BJ (cell line): ENCODE measurements at places on chromosomes 5 and 9. TPM values are rescaled to one million over a fixed set of nuclear protein-coding genes. Genes with fewer than 3 reads are reported as not detected.

DNA sequence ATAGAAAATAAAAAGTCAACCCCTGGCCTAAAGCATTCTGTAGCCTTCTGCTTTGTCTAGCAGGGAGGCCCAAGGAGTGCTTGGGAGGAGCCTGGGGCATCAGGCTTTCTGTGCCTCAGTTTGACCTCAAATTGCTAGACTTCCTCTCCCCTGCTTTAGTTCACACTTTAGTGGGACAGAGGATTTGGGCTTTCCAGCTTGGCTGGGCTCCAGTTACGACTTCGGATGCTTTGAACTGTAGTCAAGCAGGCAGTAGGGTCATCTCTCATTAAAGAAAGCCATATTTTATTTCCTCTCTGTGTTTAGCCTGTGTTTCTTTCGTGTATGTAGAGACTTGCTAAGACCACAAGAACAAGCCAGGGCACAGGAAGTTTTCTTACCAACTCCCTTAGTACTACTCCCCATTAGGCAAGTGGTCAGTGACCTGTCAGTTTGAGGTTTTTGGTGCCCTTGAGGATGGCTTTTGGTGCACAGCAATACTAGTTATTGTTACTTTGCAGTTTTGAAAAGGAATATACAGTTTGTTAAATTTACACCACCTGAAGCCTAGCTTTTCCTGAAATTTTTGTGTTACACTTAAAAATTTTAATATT lies 334.7 kb downstream of the NDUFS4 start:
- DNase-seq, result no peak

GRCh38 chr5:160635046-160635445 lies 213.4 kb downstream of the PTTG1 start:
- no peak for DNase-seq

DNA sequence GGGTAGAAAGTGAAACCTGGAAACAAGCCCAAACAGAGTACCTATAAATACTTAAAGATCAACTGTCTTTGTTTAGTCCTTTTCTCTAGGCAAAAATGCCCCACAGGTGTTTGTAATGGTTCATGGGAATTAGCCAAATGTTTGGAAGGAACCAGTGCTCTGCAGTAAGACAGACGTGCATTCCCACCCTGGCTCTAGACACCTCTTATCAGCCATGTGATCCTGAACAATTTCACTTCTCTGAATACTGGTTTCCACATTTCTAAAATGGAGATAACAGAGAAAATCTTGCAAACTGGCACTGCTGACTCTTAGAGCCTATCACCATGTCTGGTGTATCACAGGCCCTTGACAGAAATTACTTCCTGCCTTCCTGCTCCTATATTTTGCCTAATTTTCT lies 30.0 kb downstream of the GLIS3 start:
- no peak for DNase-seq

- no peak for DNase-seq
Measured at GRCh38 chr5:81638471-81638870, 112.4 kb downstream of the SSBP2 start.

DNA sequence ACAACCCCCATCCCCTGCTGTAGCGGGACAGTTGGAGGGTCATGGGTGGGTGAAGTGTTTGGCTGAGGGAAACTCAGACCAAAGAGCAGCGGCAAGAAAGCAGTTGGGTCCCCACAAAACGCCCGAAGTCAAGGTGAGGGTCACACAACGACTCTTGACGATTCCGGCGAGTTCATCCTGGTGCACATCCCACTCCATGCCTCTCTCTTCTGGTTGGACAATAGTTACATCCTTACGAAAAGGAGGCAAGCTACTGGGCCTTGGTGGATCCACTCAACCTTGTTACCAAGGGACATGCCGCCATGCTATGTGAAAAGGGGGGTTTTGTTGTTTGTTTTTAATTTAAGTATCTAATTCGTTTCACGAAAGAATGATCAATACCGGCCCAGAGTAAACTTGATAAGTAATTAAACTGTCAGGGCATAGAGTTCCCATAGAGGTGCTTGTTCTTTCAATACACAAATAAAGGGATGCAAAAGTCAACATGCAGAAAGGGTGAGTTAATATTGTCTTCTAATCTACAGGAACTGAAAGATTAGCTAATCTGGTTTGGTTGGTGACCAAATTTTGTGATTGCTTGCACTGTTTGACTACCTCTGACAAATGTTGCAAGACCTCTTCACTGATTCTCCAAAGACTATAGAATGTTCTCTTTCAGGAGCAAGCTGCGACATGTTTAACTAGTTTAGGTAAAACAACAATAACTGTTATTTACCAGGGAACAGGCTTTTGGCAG lies 732 bp upstream of the SMIM15 start:
- no peak for DNase-seq

- DNase-seq, result no peak
Measured at GRCh38 chr5:1057485-1058082, 49.0 kb downstream of the NKD2 start.

- no peak for DNase-seq
Measured at GRCh38 chr5:172979778-172980177, 3.8 kb upstream of the ATP6V0E1 start.

DNA sequence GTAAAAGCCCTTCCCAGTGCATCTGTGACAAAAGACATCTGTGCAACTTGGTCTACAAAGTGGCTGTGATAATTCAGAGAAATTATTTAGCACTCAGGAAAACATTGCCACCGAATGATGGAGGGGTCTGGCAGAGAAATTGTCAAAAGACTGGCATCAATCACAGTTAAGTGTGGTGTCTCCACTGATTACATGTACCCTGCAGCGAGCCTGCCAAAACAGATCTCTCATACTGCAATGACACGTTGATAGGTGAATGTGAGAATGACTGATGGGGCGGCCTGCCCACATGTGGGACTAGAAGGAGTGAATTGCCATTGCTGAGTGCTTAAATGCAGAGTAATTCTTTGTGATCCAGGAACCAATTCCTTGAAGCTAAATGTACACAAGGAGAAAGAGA lies 136.4 kb upstream of the PCSK5 start:
- DNase-seq, result no peak

GRCh38 chr9:78298046-78298765 lies 1.3 kb downstream of the PSAT1 start:
- DNase-seq, result no peak

DNA sequence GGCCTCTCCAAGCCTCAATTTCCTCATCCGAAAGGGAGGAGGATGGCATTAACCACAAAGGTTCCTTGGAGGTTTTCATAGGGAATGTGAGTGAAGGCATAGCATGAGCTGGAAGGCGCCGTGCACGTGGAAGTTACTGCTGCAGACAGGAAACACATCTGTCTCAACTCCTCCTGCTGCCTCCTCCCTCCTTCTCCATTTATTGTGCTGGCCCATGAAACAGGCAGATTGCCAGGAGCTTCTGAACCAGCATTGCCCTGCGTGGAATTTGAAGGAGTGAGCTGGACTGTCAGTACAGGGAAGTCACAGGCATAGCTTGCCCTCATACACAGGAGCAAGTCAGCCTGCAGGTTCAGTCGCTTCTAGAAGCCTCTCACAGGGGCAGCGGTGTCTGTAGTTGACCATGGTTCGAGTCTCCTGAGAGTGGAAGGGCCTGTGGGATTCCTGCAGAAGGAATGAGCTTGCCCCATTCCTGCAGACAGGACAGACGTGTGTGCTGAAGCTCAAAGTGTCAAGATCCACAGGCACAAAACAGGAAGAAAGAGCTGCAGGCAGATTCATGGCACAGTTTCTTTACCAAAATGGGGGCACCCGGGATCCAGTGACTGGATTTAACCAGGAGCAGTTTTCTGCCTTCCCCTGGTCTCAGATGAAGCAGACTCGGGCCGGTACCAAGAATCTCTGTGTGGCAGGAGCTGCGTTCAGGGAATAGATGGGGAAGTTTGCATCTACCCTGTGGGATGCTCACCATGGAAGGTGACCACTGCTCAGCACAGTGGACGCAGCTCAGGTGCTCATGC lies 48.7 kb upstream of the CTSL start:
- no peak for DNase-seq

DNA sequence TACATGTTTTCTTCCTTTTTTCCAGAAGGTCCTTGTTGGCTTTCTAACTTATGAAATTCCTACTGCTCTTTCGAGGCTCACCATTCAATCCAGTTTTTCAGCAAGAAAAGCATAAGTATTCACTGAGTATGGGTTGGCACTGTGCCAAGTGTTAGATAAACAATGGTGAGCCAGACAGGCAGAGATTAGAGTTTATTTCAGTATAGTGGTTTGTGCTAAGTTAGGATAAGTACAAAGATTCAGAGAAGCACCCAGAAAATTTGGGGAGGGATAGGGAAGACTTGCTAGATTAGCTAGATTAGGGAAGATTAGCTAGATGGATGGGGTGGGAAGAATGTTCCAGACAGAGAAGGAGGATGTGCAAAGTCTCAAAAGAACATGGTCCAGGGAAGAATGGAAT lies 122.9 kb downstream of the OXCT1 start:
- DNase-seq, result no peak

Gene PPP3R2
- not detected in 2 replicates for polyA plus RNA-seq

Gene NXNL2
- 3.6 and 5.5 TPM in 2 replicates for polyA plus RNA-seq

Gene IDNK
- polyA plus RNA-seq, result 2.7 and 3.5 TPM in 2 replicates

Gene TIMD4
- not detected in 2 replicates for polyA plus RNA-seq

Gene SLC25A2
- not detected in 2 replicates for polyA plus RNA-seq

Gene CRB2
- polyA plus RNA-seq, result not detected in 2 replicates
